Retinal pigment epithelial cell (primary cell): ENCODE measurements at places on chromosomes 5 and 9.

- DNase-seq: no peak
These were observed 1985.2 kb upstream of the CDH9 start for GRCh38 chr5:29023541-29023940.

DNA sequence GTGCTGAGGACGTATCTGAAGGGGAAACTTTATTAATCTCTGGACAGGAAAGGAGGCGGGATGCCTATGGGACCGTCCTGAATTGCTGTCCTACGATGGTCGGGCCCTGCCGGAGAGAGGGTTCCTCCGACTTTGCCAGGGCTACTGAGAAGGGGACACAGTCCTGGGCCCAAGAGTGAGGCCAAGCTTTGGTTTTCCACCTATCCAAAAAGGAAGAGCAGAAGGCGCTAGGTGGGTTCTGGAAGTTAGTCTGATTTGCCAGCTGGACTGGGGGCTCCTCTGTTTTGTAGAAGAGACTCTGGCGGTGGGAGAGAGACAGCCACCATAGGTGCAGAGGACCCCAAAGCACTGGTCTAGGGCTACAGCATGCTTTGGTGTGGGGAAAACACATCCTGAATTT lies 243.8 kb upstream of the IRX4 start:
- DNase-seq: no peak

DNA sequence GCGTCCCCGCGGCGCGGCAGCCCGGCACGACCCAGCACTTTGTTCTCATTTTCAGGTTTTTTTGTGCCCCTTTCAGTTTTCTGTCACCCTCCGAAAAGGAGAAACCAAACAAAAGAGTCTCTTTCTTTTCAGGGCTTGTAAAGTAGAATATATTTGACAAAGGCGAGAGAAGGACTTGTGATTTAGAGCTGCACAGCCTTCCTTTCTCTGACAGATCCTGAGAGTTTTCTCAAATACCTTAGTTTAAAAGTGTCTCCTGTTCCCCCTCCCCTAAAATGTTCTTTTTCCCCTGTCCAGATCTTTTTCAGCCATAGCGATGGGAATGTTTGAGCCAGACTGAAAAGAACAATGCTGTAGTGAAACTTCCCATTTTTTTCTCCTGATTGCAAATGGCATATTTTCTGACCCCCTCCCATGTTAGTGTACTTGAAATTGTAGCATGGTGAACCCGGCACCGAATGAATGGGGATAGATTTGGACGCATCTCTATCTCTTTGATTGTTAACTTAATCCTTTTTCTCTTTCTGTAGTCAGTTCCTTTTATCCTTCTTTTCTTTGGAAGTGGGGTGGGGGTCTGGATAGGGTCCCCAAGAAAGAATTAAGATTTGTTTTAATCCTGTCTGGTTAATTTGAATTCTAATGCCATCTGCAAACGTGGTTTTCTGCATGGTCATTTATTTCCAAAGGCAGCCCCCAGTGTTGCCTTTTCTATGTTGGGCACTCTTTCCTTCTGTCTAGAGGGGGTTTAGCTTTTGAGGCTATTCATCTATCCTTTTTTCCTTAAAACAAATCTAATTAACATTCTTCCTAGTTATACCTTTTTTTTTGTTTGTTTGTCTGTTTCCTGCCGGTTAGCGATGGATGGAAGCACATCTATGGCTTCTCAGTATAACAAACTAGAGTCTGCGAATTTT lies 2.2 kb downstream of the ZSWIM6 start:
- DNase-seq: no peak

GRCh38 chr5:111349429-111349828 lies 125.2 kb downstream of the CAMK4 start:
- no peak for DNase-seq

- DNase-seq: no peak
These were observed 67.6 kb downstream of the SMARCA2 start for GRCh38 chr9:2082772-2083171.

GRCh38 chr9:134322781-134323241 lies 3.4 kb upstream of the RXRA start:
- DNase-seq: no peak

- no peak for DNase-seq
These were observed 142.7 kb downstream of the CACNA1B start for GRCh38 chr9:138020120-138020794.

DNA sequence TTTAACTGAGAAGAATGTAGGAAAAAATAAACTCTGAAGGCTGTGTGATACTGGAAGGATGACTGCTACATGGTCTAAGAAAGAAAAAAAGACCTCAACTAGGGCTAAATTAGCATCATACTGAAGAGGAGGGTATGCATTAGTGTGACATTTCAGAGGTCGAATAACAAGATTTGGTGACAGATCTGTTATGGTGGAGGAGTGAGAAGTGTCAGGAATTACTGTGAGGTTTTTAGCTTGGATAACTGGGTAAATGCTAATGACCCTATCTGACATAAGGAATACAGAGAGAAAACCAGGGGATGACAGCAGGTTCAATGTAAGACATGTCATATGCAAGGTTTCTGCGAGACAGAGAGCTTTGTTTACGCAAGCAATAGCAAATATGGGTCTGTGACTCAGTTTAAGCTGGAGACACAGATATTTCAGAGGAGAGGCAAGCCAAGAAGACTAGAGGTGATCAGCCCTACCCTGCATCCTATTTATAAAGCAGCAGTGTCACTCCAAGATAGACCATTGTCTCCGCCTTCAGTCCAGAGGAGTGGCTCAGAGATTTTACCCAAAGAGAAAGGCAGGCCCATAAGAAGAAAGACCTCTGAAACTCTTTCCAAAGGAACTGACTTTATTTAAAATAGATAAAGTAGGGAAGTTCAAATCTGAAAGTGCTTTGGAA lies 44.3 kb downstream of the FBN2 start:
- DNase-seq: no peak

DNA sequence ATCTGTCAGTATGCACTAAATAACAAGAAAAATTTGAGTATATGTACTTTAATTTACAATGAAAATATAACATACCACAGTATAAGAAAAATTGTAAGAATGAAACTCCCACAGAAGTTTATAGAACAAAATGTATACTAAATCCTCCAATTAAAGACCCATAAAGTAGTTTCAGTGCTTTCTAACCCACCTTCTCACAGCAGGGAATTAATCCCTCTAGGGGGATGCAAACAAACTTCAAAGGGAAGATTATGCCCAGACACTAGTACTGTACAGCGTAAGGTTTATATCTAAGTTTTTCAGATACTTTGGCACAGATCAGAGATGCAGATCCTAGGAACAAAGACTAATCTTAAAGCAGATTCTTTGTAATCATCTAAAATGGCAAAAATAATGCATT lies 57.2 kb downstream of the DENND1A start:
- no peak for DNase-seq

DNA sequence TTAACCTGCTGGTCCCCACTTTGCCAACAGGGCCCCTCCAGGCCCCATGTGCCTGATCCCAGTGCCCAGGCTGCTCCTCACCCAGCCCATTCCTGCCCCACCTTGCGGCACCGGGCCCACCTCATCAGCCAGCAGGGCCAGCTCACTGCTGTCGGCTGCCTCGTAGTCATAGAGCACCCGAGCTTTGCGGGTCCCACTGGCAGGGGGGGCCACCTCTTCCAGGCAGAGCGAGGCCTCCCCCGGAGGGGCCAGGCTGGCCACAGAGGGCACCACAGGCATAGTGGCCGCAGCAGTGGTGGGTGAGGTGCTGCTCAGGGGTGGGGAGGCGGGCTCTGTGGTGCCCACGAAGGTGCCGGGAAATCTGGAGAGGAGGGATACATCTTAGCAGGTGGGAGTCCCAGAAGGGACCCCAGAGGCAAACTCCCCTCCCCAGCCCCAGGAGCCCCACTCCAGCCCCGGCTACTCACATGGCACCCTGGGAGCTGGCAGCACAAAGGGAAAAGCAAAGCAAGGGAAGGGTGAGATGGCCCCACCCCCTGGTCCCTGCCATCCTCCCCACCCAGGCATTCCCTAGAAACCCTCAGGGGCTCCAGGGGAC lies 19.0 kb downstream of the SH3GLB2 start:
- no peak for DNase-seq

GRCh38 chr9:106438928-106439327 lies 424.0 kb upstream of the ZNF462 start:
- peak; percentile 4 for DNase-seq

DNA sequence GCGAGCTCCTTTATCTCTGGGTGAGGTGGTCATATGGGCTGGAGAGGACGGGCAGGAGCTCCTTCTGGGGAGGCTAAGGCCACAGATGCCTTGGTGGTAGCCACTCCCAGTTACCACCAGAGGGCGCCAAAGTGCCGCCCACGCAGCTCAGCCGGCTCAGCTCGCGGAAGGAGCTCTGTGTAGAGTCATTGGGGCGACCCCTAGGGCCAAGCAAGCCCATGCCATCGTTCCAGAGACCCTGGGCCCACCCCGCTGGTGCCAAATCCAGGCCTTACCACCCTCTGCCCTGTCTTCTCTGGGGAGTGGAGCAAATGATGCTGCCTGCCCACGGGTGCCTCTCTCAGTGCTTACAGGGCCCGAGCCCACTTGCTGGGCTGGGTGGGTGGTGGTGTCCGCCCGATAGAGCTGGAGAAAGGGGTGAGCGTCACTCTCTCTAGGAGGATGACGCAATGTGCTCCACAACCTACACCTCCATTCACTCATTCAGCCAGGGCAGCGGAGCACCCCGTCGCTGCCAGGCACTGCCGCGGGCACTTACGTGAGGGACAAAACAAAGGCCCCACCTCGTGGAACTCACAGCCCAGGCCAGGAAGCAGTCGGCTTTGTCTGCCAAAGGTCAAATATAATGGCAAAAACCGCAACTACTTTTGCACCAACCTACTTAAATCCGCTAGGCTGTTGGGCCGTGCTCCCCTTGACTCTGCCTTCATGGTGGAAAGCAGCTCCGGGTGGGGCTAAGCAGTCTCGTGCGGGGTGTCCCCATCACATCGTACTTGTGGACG lies 13.8 kb downstream of the TSPAN17 start:
- no peak for DNase-seq

DNA sequence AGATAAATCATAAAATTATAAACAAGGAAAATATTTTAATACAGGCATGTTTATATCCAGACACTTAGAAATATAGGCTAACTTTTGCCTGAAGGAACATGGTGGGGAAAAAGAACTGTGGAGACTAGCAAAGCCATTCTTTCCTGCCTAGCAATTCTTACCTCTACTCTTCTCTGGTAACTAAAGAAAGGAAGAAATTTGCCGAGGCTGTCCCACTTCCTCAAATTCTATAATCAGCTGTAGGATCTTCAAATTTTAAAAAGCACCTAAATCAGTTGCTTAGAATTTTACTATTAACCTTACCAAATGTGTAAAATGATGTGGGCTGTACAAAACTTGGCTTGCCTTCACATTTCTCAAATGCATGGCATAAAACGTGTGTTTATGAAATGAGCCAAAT lies 249.1 kb upstream of the SMARCA2 start:
- DNase-seq: no peak

DNA sequence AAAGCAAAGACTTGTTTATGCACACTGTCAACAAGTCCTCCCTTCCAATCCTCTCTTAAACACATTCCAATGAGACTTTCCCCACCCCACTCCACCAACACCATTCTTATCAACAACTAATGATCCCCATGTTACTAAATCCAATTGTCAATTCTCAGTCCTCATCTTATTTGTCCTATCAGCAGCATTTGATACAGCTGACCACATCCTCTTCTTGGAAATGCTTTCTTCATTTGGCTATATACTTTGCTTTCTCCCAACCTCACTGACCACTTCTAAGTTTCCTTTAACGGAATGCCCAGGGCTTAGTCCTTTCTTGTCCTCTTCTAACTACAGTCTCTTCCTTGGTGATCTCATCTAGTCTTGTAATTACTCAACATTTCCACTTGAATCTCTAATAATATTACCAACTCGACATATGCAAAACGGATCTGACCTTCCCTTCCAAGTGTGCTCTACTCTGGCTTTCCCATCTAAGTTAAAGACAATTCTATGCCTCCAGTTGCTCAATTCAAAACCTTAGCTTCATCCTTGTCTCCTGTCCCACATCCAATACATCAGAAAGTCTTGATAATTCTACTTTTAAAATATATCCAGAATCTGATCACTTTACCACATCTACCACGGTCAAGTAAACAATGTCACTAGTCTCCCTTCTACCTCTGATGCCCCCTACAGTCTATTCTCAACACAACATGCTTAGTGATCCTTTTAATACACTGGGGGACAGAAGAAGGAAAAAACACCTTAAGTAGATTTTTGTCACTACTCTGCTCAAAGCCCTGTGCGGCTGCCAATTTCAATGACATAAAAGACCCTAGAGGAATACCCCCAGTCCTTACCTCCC lies 25.5 kb downstream of the AGTPBP1 start:
- DNase-seq: no peak
